Muscle of leg (tissue), 16 donors: ENCODE measurements at places on chromosomes 2 and 18.

GRCh38 chr2:33084433-33084832 lies 137.7 kb downstream of the LTBP1 start:
- H3K4me1 ChIP-seq, result peaks cover 11% of the 10 kb centered on the region
- H3K4me3 ChIP-seq, result no peak overlapping the region
- DNase-seq, result no peak
- H3K27ac ChIP-seq, result no peak overlapping the region

DNA sequence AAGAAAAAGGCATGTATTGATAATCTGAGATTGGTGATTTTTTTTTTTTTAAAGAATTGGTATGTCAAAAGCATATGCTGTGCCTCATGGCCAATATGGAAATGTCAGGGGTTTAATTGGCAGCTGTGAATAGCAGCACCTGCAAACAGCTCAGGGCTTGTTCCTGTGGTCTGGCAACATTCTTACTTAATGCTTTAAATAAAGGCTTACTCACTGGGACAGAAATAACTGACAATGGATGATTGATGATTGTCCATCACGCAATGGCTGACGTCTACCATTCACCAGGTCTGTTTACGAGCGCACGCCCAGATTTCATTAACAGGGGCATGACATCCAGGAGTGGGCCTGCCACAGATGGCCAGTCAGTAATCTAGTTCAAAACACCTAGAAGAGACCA lies 66.7 kb downstream of the ETAA1 start:
- H3K27me3 ChIP-seq, result no peaks in the 10 kb centered on the region
- no peak for DNase-seq
- no peaks in the 10 kb centered on the region for H3K36me3 ChIP-seq
- H3K4me1 ChIP-seq, result no peaks in the 10 kb centered on the region
- H3K4me3 ChIP-seq, result no peak overlapping the region
- H3K27ac ChIP-seq, result no peak overlapping the region

- no peak for DNase-seq
- H3K36me3 ChIP-seq, result no peaks in the 10 kb centered on the region
- no peak overlapping the region for H3K4me3 ChIP-seq
- no peak overlapping the region for H3K27ac ChIP-seq
Observed at GRCh38 chr2:121242175-121242875, 42.7 kb downstream of the TFCP2L1 start.

DNA sequence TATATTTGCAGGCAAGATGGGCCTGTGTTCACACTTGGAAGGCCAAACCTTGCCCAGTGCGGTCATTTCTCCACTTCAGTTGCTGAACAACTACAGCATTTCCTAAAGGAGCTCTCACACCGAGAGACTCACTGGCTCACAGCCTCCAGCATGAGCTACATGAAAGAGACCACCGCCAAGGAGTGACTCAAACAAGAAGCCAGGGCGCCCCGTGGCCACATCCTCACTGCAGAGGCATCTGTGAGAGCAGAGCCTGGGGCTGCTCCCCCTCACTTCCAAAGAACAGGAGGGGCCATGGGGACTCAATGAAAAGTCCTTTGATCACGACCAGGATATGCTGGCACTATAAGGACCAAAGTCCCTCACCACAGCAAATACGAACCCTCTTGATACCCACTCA lies 50.0 kb downstream of the TMEM163 start:
- no peaks in the 10 kb centered on the region for H3K4me1 ChIP-seq
- no peaks in the 10 kb centered on the region for H3K36me3 ChIP-seq
- H3K27ac ChIP-seq, result no peak overlapping the region
- no peaks in the 10 kb centered on the region for H3K27me3 ChIP-seq
- no peak for DNase-seq

- peak overlapping the region; percentile 78 for H3K27ac ChIP-seq
- DNase-seq, result peak; percentile 35
- H3K27me3 ChIP-seq, result peaks cover 22% of the 10 kb centered on the region
- H3K36me3 ChIP-seq, result peaks cover 11% of the 10 kb centered on the region
- peak overlapping the region; percentile 84 for H3K4me3 ChIP-seq
- peaks cover 39% of the 10 kb centered on the region for H3K4me1 ChIP-seq
Observed at GRCh38 chr2:216635171-216635570, 2.0 kb downstream of the IGFBP2 start.
